Right ventricle myocardium superior (tissue), 1 donor: ENCODE measurements at places on chromosomes 6 and 20.

GRCh38 chr6:135354407-135354806 lies 143.1 kb downstream of the AHI1 start:
- DNase-seq = no peak

GRCh38 chr6:127547904-127548649 lies 28.9 kb upstream of the C6orf58 start:
- DNase-seq = no peak

DNA sequence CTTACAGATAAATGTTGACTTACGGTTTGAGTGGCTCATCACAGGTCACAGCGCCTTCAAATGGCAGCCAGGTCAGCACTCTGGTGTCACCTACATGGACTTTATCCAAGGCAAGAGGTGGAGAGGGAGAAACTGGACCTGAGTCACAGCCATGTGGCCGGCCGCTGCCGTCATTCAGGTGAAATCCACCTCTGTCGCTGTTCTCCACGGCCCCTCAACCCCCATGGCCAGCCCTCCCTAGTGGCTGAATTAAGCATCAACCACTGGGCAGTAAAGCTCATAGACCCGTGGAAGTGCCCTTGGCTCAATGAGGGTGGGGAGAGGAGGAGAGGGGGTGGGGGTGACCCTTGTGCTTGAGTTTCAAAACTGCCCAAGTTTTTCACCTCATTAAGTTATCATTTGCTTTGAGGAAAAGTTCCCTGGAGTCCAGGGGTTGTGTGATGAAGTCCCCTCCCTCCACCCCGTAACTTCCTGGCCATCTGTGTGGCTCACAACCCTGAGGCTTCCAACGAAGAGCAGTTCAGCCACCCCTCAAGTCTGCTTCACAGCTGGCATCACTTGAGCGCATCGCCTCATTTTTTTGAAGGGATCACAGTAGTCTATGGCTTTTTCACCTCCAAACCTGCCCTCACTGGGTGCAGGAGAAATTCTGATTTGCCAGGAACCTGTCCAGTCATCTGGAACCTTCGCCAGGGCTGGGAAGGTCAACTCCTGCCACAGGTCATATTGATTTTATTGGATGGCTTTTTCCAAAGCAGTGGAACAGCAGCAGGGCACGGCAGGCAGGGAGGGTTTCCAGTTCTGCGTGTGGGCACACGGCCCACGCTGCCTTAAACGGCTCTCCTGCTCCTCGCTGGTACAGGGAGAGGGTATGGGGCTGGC lies 43.5 kb upstream of the APCDD1L start:
- DNase-seq = no peak

- DNase-seq = no peak
Measured at GRCh38 chr6:122612838-122613237, 2.6 kb downstream of the PKIB start.

DNA sequence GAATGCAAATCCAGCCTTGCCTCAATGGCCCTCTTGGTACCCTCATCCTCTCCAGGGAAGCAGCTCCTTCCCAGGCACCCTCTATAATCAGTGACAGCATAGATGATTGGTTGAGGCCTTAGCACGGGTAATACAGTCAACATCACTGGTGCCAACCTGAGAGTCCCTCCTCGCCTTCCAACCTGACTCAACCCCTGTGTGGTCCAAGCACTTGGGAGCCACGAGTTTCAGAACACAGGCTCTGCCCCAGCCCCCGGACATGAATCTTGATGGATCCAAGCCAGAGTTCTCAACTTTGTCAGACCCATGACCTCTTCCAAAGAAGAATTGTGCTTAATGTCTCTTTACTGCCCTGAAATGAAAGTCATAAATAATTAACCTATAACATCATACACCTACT lies 213.9 kb downstream of the PREX1 start:
- DNase-seq = no peak

DNA sequence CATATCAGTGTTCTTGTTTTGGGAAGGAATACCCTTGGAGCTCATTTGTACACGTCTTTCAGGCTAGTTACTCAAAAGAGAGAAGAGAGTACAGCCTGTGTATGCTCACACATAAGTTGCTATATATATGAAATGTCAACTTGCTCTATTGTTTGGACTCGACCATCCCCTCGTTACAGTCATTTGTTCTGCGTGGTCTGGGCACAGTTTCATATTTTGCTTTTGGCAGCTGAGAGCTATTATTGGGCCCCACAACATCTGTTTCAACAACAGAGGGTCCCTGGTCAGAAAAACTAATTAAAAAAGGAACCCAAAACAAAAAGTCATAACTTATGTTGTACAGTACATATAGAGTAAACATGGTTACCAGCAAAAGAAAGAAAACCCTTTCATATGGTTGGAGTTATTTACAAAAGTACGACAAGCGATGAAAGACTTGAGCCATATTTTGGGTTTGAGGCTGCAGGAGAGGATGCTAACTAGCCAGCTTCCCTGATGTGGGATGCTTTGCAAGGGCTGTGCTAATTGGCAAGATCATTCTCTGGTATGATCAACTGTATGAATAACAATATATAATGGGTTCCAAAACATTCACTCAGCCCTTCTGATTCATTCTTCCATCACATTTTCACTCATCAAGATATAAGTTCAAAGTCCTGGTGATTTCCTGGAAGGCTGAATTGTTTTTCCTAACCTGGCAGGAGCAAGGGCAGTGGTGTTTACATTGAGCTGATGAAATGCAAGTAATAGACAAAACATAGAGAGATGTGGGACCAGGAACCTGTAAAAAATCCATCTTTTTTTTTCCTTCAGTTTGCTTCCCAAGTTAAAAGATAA lies 137.9 kb downstream of the RPS12 start:
- no peak for DNase-seq

GRCh38 chr6:169250660-169251059 lies 3.0 kb downstream of the THBS2 start:
- no peak for DNase-seq

DNA sequence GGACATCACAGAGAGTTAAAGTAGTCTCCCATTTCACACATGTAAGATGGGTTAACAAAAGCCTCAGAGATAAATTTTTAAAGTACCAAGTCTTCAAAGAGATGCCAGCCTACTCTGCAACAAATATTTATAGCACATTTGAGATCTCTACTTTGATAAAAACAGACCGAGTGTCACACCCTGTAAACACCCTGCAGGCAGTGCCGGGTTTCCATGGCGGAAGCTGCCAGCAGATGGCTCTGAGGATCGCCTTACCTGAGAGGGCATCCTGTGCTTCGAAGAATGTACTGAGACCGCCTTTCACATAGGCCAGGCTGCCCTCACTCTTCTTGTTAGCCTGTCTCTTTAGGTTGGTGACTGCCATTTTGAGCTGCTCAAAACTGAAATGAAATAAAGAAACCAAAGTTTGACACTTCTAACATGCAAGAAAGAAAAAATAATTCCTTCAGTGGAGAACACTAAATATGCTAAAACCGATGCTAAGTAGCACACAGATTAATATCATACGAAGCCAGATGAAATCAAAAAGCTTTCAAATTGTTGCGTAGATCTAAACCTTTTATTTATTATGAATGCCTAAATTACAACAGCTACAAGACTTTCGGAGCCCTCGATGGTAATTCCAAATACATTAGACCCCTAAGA lies 39.3 kb downstream of the HUS1B start:
- no peak for DNase-seq

- DNase-seq = no peak
Measured at GRCh38 chr6:8082954-8083858, 19.0 kb upstream of the BLOC1S5 start.
